ENCODE measurements at places on chromosomes 11 and 22. TPM values are rescaled to one million over a fixed set of nuclear protein-coding genes. Genes with fewer than 3 reads are reported as not detected.

Gene FAT3
- 0.04 TPM for total RNA-seq

Gene GAL3ST1
- total RNA-seq = not detected

Gene USH1C
- total RNA-seq = not detected

Gene SCUBE2
- total RNA-seq = 0.10 TPM

Data from H4 (cell line).